ENCODE measurements at places on chromosomes 12 and 14.
A peak's percentile ranks its signal among the peaks of the same experiment; 100 is the strongest.

- DNase-seq = no peak
These were observed 94.6 kb downstream of the DNAH10 start for GRCh38 chr12:123856681-123857080.

DNA sequence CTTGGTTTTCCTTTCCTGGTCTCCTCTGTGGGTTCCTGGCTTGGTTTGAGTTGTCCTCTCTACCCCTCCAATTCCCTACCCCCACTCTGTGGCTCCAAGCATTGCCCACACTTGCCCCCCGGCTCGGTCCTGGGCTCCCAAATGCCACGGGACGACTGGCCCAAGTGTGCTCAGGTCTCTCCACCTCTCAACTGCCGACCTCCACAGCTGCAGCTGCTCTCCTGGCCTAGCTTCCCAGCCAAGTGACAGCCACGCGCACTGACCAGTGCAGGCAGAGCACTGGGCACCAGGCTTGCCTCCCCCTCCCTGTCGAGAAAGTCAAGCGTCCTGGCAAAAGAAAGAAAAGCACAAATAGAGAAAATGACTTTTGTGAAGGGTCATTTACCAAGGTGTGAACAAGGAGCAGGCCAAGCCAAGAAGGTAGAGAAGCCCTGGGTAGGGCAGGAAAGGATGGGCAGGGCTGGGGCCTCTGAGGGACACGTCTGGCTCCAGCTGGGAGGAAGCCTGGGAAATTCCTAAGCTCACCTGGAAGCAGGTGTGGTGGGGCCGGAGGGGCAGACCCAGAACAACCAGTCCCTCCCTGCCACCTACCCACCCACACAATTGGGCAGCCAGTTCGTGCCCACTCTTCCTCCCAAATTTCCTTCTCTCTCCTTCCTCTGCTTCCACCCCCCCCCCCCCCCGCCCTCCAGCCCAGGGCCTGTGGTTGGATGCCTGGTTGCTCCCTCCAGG is 1.8 kb upstream of the CEP170B start:
- DNase-seq = no peak

GRCh38 chr14:65103150-65103760 is 938 bp upstream of the MAX start:
- no peak for DNase-seq

DNA sequence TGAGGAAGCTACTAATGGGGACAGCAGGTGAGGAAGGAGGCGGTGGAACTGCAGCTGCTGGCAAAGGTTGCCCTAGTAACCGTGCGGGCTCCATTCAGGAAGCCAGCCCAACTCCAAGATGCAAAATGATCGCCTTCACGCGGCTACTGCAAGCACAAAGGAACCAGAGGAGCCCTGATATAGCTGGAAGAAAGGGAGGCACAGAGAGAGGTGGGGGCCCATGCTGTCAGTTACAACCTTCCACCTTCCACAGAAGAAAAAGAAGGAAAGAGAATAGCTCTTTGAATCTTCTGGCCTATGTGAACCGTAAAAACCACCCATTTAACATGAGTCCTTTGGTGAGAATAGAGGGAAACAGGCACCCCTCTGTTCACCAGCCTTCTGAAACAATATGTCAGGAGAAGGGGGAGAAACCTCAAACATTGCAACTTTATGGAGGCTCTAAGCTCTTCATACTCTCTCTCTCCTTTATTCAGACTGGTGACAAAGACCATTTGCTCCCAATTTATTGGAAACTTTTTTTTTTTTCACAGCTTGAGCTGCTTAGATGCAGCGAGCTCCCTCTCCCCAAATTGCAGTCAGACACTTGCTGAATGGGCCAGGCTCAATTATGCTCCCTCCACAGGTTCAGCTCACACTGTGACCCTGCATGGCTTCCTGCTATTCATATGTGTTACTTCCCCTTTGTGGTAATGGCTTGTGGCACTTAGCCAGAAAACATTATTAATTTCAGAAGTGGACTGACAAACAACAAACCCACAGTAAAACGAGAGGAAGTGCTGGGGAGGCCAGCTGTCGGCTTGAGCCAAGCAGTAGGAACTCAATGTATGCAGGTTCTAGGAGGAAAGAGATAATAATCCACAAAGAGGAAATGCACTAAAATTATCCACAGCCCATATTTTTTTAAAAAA is 6.2 kb downstream of the DUSP6 start:
- peak; percentile 61 for DNase-seq

- DNase-seq = no peak
These were observed 9.3 kb downstream of the NACA start for GRCh38 chr12:56715798-56716197.

DNA sequence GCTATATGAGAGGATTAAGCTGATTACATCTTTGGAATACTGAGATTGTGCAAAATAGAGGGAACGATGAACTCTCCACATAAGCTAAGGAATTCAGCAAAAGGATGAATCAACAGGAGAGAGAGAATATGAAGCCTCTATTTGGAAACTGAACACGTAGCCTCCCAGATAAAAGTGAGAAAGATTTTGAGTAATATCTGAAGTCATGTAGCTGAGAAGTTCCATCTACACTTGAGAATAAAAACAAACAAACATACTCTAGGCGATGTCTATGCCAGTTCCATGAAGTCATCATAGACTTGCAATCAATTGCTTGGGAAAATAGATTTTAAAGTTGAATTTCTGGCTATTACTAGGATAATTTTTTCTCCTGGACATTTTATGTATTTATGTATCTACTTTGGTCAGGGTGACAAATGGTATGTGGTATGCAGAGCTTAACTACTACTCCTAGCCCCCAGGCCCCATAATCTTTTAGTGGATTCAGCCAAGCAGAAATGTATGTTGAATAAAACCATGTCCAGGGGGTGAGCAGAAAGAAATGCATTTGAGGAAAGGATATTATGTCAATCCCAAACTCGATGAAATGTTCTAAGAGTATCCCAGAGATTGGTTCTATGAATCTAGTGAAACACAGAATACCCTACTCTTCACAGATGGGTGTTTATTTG is 627.4 kb downstream of the DIO2 start:
- DNase-seq = no peak

DNA sequence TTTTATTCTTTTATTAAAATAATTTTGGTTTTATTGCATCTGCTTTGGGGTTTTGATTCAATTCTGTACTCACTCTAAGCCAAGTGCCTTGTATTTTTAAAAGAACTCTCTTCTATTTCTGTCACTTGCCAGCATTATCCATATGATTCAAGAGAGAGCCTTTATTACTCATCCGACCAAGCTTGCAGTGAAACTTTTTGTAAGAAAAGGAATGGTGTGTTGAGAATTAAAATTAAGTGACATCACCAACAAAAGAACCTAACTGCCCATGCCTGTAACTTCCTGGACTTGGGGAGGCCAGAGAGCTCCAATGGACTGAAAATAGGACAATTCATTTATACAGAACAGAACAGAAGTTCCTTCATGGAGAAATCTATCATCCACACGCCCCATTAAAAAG is 52.1 kb downstream of the GALNT4 start:
- no peak for DNase-seq

Data from putamen (tissue), 1 donor.